ENCODE measurements at places on chromosomes 5 and 9. TPM values are rescaled to one million over a fixed set of nuclear protein-coding genes. Genes with fewer than 3 reads are reported as not detected.

GRCh38 chr5:34519489-34520220 is 136.5 kb upstream of the RAI14 start:
- H3K27ac ChIP-seq: no peak overlapping the region
- no peak for DNase-seq
- H3K27me3 ChIP-seq: no peaks in the 10 kb centered on the region
- H3K4me1 ChIP-seq: peaks cover 9% of the 10 kb centered on the region

DNA sequence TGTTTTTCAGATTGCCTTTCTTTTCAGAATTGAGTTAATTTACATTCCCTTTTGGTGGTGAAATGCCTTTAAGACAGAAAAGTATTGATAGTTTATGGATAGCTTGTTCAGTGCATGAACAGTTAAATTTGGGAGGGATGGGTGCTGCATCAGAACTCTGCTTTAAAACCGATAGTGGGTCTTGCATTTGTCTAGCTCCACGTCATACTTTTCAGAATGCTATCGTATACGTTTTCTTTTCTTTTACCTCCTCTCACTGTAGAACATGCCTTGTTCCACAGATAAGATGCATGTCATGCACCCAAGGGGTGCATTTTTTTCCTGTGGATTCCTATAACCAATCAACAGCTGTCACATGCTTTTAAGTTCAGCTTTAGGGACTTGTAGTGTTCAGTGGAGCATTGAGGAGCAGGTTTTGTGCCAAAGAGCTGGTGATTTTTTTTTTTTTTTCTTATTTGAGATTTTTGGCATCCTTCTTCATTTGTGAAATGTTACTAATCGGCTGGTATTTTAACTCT is 2.3 kb downstream of the SLC44A1 start:
- no peak overlapping the region for H3K4me3 ChIP-seq
- H3K36me3 ChIP-seq: no peaks in the 10 kb centered on the region
- H3K27me3 ChIP-seq: no peaks in the 10 kb centered on the region
- H3K4me1 ChIP-seq: no peaks in the 10 kb centered on the region
- DNase-seq: no peak

- H3K4me3 ChIP-seq: no peak overlapping the region
- DNase-seq: no peak
- no peaks in the 10 kb centered on the region for H3K27me3 ChIP-seq
- no peaks in the 10 kb centered on the region for H3K36me3 ChIP-seq
Measured at GRCh38 chr9:129781131-129781530, 21.9 kb upstream of the TOR1B start.

Gene SPATA31C1
- total RNA-seq: not detected

- H3K4me1 ChIP-seq: no peaks in the 10 kb centered on the region
- no peak for DNase-seq
- H3K4me3 ChIP-seq: no peak overlapping the region
- H3K27ac ChIP-seq: no peak overlapping the region
- no peaks in the 10 kb centered on the region for H3K36me3 ChIP-seq
Measured at GRCh38 chr9:99660191-99660636, 161.5 kb upstream of the NR4A3 start.

- DNase-seq: no peak
- H3K4me1 ChIP-seq: no peaks in the 10 kb centered on the region
- no peak overlapping the region for H3K27ac ChIP-seq
- H3K36me3 ChIP-seq: no peaks in the 10 kb centered on the region
Measured at GRCh38 chr5:91357012-91357634, 26.0 kb downstream of the ARRDC3 start.

DNA sequence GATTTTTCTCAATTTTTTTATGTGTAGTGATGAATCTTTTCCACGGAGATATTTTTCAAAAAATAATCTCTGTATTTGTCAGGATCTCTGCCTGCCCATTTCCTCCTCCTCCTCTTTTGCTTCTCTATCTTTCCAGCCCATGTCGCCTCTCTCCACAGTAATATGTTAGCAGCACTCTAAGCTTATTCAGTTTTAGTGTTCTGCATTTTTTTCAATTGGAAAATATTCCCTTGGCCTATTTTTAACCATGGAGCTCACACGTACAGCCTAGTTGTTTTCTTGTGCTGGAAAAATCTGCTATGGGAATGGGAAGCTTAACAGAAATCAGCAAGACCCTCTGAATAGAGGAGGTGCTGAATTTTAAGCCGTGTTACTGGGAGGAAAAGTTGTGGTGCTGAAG is 16.3 kb downstream of the TRPC7 start:
- no peaks in the 10 kb centered on the region for H3K36me3 ChIP-seq
- H3K27ac ChIP-seq: no peak overlapping the region
- no peak for DNase-seq
- no peak overlapping the region for H3K4me3 ChIP-seq
- no peaks in the 10 kb centered on the region for H3K27me3 ChIP-seq

- no peak overlapping the region for H3K4me3 ChIP-seq
- no peak overlapping the region for H3K27ac ChIP-seq
- H3K4me1 ChIP-seq: peaks cover 43% of the 10 kb centered on the region
- H3K36me3 ChIP-seq: no peaks in the 10 kb centered on the region
Measured at GRCh38 chr5:39057734-39058133, 16.5 kb downstream of the RICTOR start.

DNA sequence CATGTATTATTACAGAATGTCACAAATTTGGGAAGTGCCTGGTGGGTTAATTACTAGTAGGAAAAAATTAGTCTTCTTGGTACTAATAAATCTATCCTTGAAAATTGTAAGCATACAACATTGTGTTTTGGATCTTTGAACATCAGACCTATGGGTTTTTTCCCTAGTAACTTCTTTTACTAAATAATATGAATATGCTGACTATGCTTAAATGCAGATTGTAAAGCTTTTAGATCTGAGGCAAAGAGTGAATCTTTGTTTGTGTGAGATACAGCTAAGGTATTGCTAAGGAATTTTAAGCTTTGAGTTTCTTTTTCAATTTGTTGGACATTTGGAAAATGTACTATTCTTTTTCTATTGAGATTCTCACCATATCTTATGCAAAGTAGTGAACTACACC is 390.6 kb upstream of the CCNH start:
- no peak overlapping the region for H3K27ac ChIP-seq
- no peak for DNase-seq
- H3K4me3 ChIP-seq: no peak overlapping the region
- no peaks in the 10 kb centered on the region for H3K36me3 ChIP-seq

GRCh38 chr9:69937833-69938535 is 105.7 kb upstream of the MAMDC2 start:
- no peaks in the 10 kb centered on the region for H3K4me1 ChIP-seq
- H3K27ac ChIP-seq: no peak overlapping the region
- no peaks in the 10 kb centered on the region for H3K36me3 ChIP-seq
- DNase-seq: no peak
- H3K27me3 ChIP-seq: no peaks in the 10 kb centered on the region

DNA sequence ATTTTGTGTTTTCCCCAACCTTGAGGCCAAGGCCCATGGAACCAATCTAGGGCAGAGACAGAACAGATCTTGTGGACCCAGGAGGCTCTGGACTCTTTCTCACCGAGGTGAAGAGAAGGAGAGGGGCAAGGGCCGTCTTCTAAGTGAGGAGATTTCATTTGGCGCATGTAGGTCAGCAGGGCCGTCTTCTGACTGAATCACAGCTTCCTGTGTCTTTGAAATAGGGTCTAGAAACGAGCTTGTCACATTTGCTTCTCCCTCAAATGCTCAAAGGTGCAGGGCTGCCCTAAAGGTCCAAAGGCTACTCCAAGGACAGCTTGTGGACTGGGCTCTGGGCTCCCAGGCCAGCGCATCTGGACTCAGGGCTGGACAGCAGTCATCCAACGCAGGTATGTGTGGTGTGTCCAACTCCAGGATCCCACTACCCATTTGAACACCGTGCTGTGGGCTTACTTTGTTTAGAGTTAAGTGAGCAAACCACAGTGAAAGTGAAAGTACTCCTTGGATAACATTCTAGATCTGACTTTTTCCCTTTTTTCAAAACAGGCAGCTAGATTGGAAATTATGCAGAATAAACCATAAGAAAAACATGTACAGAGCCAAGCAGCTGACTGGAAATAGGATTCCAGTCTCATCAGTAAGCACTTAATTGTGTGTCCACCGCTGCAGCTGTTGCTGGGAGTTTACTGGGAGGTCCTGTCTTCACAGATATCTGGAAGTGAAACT is 357.0 kb downstream of the GADD45G start:
- H3K36me3 ChIP-seq: no peaks in the 10 kb centered on the region
- H3K4me3 ChIP-seq: peak overlapping the region; percentile 15
- DNase-seq: no peak
- peaks cover 6% of the 10 kb centered on the region for H3K4me1 ChIP-seq
- H3K27ac ChIP-seq: no peak overlapping the region

DNA sequence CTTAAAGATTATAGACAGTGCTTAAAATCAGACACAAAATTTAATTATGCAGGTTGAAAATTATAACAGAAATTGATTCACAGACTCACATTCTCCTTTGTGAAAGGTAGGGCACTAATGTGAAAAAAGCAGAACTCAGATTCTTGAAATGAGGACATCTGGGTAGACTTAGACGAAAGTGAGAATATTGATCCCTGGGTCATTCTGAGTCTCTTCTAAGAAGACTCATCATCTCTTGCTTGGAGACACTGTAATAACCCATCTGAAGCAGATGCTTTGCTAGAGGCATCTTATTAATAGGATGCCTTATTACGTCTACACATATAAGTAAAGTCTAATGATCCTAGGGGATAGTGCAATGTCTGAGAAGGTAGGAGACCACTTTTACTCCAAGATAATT is 274.4 kb downstream of the HINT1 start:
- no peaks in the 10 kb centered on the region for H3K4me1 ChIP-seq
- no peak overlapping the region for H3K4me3 ChIP-seq
- H3K36me3 ChIP-seq: no peaks in the 10 kb centered on the region
- no peak for DNase-seq

DNA sequence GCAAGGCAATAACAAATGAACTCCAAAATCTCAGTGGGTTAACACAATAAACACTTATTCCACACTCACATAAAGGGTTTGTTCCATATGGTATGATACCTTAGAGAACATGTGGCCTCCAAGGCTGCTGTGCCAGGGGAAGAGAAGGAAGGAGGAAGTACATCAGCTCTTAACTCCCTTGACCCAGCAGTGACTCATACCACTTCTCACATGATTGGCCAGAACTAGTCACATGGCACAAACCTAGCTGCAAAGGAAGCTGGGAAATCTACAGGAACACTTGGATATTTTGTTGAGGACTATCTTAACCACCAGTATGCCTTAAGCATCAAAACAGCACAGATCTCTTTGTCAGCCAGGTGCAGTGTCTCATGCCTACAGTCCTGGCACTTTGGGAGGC is 99.3 kb downstream of the SLIT3 start:
- no peak overlapping the region for H3K27ac ChIP-seq
- peaks cover 3% of the 10 kb centered on the region for H3K4me1 ChIP-seq
- DNase-seq: no peak
- no peaks in the 10 kb centered on the region for H3K27me3 ChIP-seq
- no peak overlapping the region for H3K4me3 ChIP-seq

Gene CAVIN4
- 0.39 TPM for total RNA-seq

DNA sequence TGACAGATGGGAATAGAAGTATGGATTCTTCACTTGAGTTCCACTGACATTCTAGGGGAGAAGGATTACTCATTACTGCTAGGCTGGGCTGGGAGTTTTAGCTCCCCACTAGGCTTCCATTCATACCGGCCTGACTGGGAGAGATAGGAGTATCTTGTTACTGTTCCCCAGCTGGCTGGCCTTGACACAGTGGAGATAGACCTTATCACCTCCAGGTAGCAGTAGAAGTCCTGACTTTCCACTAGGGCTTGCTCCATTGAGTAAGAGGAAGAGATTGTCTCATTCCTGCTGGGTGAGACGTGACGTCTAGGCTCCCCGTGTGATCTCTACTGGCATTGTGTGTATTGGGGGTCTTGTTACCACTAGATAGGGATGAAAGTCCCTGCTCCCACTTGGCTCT is 156.4 kb downstream of the CACNA1B start:
- no peak for DNase-seq
- H3K27me3 ChIP-seq: no peaks in the 10 kb centered on the region
- H3K4me1 ChIP-seq: no peaks in the 10 kb centered on the region
- H3K36me3 ChIP-seq: no peaks in the 10 kb centered on the region

GRCh38 chr5:169590602-169591001 is 7.0 kb downstream of the SPDL1 start:
- H3K4me3 ChIP-seq: no peak overlapping the region
- H3K27me3 ChIP-seq: no peaks in the 10 kb centered on the region
- H3K27ac ChIP-seq: no peak overlapping the region
- DNase-seq: no peak
- no peaks in the 10 kb centered on the region for H3K4me1 ChIP-seq

Gene MYOT
- total RNA-seq: 16.1 TPM

- H3K27me3 ChIP-seq: no peaks in the 10 kb centered on the region
- H3K4me1 ChIP-seq: no peaks in the 10 kb centered on the region
- no peaks in the 10 kb centered on the region for H3K36me3 ChIP-seq
Measured at GRCh38 chr5:39977066-39977655, 552.4 kb upstream of the DAB2 start.

Gene LECT2
- total RNA-seq: not detected

- no peak overlapping the region for H3K4me3 ChIP-seq
- peaks cover 59% of the 10 kb centered on the region for H3K4me1 ChIP-seq
- H3K36me3 ChIP-seq: no peaks in the 10 kb centered on the region
Measured at GRCh38 chr5:143352691-143353090, 50.8 kb downstream of the NR3C1 start.

DNA sequence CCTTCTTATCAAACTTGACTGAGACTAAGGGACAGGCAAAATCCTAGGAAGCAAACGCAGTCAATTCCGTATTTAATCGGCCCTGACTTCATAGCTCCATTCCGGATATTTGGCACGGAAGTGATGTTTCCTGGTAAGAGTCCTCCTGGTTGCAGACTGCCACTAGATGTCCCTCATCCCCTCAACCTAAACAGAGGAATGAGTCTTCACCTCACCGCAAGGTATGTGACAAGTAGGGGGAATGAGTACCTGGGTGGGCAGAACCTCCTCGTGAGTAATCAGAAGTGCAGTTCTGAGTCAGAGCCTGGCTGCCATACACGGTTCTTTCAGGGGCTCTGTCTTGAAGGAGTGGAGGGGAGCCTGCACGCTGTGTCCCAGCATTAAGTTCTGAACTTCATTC is 173.6 kb downstream of the MUSK start:
- H3K27ac ChIP-seq: no peak overlapping the region
- no peaks in the 10 kb centered on the region for H3K36me3 ChIP-seq
- H3K4me1 ChIP-seq: no peaks in the 10 kb centered on the region
- H3K27me3 ChIP-seq: no peaks in the 10 kb centered on the region
- no peak overlapping the region for H3K4me3 ChIP-seq
- DNase-seq: no peak
